Vagina (tissue), 2 donors: ENCODE measurements at places on chromosomes 3 and 15.

- no peak for DNase-seq
These were observed 21.9 kb upstream of the MINAR1 start for GRCh38 chr15:79410237-79410636.

DNA sequence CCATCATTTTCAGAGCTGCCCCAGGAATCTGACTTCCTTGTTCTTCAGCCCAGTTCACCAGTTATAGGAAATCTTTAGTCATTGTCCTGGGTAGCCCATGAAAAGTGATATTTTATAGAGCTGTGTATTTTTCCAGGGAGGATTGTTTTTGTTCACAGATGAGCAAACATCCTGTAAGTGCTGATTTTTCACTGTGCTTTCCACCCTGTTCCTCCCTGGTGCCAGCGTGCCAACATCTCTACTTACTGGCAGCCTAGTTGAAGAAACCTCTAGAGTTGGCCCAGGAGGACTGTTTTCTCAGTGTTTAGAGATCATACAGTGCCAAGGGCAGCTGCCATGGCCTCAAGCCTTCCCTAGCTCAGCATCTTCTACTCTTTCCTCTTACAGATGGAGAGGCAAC is 41.3 kb downstream of the ST6GAL1 start:
- DNase-seq = no peak

DNA sequence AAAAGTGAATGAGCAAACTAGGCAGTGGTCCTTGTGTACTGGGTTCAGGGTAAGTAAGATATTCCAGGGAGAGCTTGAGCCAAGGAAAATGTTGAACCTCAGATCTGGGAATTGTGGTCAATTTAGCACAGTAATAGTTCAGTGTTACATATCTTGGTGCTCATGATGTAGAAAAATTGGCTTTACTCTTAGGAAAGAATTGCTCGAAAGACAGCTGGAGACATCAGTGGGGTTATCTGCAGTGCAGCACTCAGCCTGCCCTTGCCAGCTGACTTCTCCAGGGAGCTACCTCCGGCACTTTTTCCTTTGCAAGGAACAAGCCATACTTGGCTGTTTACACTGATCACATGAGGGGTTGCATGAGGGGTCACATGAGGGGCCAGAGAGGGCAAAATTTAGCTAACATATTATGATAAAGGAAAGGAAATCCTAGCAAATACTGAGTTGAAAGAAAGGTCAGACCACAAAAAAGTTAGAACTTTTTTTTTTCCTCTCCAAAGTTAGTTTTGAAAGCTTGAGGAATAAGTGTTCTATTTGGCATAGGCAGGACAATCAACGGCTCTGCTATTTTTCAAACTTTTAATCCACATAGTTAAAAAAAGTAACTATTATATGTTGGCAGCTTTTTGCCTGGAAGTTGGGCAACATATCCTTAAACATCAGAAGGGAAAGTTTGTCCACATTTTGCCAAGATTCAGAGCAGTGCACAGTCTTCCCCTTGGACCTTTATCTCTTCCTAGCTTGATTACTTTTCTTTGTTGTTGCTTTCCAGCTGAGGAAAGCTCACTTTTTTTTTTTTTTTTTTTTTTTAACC is 92.4 kb downstream of the COL6A6 start:
- no peak for DNase-seq

DNA sequence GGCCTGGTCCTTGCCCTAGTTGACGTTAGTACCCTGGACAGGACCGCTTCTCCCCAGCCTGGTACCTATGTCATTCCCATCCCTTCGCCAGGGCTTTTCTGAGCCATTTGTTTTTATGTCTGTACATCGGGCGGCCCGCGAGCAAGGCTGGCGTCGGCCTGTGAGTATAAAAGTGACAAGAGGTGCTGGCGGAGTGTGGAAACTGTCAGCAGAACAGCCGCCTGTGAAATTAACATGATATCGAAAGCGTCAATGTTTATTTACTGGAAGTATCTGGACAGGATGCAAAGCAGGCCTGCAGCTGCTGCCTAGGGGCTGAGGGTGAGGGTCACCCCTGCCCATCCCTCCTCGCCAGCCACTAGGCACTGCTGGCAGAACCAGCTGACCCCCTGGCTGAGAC is 33.4 kb downstream of the LINGO1 start:
- no peak for DNase-seq

DNA sequence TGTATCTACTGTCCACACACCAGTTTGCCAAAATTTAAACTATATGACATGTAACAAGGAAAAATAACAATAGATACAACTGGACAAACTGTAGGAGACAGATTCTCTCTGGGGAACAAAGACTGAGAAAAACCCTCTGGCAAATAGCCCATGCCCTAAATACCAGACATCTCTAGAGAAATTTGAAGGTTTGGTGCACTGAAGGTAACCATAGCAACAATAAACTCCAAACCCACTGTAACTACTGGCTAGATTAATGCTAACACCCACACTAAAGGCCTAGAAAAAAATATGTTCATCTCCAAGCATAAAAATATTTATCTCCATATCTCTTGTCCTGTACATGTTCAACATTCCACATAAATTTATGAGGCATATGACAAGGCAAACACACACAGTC is 267.1 kb downstream of the STXBP5L start:
- no peak for DNase-seq

DNA sequence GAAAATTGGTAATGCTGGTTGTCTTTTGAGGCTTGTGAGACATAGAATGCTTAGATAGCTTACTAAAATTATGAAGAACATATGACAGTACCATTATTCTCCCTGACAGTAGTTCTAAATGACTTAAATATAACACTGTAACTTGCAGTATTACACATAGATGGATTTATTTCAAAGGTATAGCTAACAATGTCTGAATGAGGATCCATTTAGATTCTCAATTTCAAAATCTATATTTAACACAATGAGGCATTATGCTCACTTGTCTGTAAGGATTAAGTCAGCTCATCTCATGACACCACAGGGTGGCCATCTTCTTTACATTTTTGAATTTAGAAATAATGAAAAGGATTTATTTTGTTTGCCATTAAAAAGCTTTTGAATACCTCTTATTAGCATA is 108.4 kb downstream of the CCNL1 start:
- no peak for DNase-seq

DNA sequence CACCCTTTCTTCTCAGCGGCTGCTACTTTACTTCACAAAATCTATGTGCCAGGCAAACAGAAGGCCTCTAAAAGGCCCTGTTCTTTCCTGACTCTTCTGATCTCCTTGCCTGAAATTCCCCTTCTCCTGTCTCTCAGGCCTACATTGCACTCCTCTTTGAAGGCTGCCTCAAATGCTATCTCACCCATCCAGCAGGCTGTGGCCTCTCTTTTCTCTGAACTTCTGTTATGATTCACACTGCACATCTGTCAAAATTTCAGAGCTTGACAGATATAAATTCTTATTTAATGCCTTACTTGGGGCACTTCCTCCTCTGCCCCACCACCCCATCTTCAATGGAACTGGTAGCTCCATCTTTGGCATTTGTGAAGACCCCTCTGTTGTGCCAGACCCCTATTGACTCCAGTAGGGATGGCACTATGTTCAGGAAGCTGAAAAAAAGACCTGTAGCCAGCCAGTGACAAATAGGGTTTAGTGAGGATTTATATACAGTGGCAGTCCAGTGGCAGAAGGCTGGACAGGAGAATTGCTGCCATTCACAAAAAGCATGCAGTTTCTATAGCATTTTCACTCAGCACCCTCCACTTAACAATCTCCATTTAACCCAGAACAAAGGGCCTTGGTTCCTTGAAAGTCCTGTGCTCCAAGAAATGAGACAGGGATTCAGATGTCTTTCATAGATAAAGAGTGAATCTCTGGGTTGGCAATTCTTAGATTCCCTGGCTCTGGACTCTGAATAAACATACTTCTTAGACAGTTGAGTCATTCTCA is 415.8 kb upstream of the GRM7 start:
- DNase-seq = no peak

- DNase-seq = no peak
These were observed 787 bp upstream of the SLMAP start for GRCh38 chr3:57755368-57755675.

DNA sequence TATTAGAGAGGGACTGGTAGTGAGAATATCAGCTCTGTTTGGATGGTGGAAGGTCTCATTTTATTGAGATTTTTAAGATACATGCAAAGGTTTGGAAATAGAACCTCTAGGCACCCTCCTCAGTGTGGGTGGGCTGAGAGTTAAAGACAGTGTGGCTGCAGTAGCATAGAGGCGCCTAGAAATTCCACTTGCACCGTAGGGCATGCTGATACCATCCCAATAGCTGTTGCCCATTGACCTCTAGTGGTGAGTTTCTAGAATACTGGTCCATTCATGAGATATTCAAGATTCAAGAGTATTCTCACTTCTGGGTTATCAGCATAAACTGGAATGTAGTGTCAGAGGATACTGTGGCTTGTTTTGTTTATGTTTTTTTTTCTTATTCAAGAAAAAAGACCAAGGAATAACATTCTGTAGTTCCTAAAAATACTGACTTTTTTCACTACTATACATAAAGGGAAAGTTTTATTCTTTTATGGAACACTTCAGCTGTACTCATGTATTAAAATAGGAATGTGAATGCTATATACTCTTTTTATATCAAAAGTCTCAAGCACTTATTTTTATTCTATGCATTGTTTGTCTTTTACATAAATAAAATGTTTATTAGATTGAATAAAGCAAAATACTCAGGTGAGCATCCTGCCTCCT is 87.2 kb downstream of the TGFBR2 start:
- no peak for DNase-seq

- no peak for DNase-seq
These were observed 208.9 kb downstream of the ROBO1 start for GRCh38 chr3:79558943-79559342.

DNA sequence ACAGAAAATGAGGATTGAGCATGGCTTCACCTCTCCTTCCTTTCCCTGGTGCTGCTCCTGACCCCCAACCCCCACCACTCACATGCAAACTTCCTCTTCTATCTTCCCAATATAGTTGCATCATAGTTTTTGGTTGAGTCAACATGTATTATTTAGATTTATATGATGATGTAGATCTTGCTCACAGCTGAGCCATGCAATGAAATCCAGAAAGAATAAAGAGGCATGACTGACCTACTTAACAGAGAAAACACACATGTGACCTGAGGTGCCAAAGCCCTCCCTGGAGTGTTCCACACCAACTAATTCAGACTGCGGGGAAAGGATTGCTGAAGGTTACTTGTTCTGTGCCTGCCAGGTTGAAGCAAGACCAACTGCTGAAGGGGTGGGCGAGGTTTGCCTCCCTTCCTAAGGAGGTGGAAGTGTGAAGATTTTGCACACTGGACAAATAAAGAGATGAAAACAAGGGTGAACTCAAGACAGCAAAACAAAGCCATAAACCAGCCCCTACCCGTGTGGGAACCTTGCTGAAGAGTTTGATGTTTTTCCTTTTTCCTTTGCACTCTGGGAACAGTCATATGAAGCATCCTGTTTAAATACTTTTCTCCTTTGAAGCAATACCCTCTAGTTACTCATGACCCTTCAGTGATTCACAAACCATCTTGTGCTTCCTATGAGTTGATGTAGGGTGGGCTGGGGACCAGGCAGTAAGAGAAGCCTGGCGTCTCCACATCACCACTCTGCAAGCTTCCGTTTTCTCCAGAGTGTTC is 155.2 kb upstream of the UBE2E1 start:
- DNase-seq = no peak

DNA sequence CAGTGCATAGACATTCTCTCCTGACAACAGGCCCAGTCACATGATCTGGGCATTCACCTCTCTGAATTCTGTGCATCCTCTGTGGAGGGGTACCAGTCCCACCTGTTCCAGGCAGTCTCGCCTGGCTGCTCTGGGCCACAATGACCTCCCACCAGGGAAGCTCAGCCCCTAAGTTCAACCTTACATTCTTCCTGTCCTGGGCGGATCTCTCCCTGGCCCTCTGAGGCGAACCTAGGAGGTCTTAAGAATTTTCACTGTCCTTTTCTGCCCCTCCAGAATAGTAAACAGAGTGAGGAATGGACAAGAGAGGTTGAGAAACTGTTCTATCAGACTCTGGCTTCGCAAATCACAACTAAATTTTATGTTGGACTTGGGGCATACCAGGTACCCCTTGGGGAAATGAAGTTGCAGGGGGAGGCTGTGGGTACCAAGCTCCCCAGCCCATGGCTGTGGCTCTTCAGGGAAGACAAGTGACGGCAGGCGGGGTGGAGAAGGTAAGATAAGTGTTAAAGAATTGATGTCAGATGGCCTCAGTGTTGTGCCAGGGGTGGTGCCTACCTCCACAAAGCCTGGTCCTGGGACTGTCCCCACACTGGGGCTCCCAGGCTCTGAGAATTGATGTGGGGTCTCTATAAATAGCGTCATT is 5.3 kb downstream of the SCN5A start:
- no peak for DNase-seq

DNA sequence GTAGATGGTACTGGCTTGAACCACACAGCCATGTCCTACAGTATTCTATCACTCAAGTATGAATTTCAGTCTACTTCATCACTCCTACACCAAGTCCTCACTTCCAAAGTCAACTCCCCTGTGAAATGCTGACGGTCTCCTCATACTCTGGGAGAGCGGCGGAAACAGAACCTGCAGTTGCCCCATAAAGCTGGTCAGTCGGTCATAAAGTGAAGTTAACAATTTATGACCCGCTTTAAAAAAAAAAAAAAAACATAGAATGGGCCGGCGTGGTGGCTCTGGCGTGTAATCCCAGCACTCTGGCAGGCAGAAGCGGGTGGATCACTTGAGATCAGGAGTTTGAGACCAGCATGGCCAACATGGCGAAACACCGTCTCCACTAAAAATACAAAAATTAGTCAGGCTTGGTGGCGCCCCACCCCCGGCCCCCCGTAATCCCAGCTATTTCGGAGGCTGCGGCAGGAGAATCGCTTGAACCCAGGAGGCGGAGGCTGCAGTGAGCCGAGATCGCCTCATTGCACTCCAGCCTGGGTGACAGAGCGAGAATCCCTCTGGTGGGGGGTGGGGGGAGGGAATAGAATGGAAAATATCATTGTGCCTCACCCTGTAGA is 2.1 kb downstream of the TRANK1 start:
- no peak for DNase-seq

DNA sequence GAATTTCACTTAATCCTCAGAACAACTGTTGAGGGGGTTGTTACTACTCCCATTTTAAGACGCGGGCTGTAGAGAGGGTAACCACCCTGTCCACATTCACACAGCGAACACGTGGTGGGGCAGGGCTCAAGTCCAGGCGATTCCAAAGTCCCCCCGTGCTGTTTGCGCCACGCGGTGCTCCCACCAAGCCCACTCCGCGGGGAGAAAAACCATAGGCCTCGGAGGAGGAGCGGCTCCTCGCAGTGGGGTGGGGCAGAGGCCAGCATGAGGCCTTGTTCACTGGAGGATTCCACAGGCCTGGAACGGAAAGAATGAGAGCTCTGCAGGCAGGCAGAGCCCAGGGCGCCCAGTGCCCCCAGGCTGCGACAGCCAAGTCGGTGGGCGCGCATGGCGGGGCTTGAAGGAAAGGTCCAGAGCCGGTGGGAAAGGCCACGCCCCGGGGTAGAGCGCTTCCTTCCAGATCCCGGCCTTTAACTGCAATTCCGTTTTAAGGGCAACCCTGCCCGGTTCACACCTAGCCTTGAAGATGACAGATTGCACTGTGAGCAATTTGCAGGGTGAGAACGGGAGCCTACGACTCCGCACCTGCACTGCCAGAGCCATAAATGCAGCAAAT is 161.8 kb upstream of the TBL1XR1 start:
- DNase-seq = no peak

- no peak for DNase-seq
These were observed 67.7 kb upstream of the NSMCE3 start for GRCh38 chr15:29337156-29337959.

GRCh38 chr3:94173673-94174434 is 111.0 kb downstream of the NSUN3 start:
- no peak for DNase-seq
